ENCODE measurements at places on chromosomes 2 and 18.

- DNase-seq = no peak
These were observed 13.0 kb downstream of the RRM2 start for GRCh38 chr2:10135296-10136089.

GRCh38 chr2:53173698-53174455 is 593.7 kb upstream of the CHAC2 start:
- DNase-seq = no peak

- no peak for DNase-seq
These were observed 173.7 kb downstream of the ASXL3 start for GRCh38 chr18:33751613-33752221.

DNA sequence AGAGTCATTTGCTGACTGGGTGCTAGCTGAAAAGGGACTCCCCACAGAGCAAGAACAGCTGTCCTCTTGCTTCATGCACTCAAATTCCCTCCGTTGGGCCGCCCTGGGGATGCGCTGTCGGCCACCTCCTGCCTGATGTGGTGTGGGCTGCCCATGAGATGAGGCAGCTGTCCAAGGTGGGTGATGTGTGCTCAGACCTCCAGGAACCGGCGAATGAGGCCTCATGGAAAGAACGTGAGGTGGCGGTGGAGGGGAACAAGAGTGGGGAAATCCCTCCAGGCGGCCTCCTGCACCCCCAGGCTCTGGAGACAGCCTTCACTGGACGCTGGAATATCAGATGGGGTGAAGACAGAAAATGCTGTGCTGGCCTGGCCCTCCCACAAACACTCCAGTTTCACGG is 79.8 kb downstream of the LONRF2 start:
- no peak for DNase-seq

- peak; percentile 64 for DNase-seq
These were observed at the start of gene GPR35 for GRCh38 chr2:240624950-240625621. Gene GPR35, plus strand, starts transcription at chr2:240625480. Its CDS starts 4,473 bp downstream, at chr2:240629953.

- no peak for DNase-seq
These were observed 124.2 kb downstream of the MRO start for GRCh38 chr18:50695431-50696176.

DNA sequence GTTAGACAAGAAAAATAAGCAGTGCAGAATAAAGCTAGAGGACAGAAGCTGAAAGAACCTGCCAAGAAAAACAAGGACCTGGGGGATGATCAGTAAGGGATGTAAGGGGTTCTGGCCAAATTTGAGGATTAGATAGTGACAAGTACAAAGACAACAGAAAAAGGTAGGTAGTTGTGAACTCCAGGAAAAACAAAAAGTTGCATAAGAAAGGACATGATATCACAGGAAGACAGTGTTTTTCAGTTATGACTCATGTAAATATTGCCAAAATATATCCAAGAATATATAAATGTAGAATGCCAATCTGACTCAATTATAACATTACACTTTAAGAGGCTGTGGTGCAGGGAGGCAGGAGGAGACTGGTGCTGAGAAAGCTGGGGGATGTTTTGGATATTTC is 209.8 kb upstream of the SH3BP4 start:
- DNase-seq = no peak

DNA sequence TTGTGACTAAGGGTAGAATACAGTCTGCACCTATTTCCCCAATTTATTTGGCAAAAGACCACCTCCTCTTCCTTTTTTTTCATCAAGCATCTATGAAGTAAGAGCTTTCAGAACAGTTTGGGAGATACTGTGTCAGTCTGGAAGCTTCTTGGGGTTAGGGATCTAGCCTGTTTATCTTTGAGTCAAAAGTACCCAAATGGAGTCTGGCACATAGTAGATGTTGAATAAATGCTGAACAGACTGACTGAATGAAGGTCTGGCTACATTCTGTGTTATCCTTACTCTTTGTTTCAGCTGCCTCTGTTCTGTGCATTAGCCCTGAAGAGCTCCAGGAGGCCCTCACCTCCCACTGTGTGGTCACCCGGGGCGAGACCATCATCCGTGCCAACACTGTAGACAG is 223.2 kb downstream of the MYO3B start:
- DNase-seq = no peak

- no peak for DNase-seq
These were observed 7.7 kb downstream of the FHL2 start for GRCh38 chr2:105391058-105391627.
